ENCODE measurements at places on chromosomes 7 and 10.

DNA sequence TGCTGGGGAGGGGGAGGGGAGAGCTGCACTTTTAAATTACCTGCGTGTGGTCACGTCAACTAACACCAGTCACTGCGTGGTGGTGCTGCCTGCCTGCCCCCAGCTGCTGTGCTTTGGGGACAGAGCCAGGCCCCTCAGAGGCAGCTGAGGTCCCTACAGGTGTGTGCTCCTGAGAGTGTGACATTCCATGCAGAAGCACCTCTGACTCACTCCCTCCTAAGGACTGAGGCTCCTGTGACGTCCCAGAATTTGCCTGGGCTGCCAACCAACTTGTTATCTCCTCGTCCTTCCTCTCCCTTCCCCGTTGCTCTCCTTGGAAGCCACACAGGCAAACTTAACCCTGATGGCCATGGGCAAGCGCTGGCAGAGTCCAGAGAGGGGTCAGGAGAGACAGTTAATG is 563.0 kb downstream of the PARD3 start:
- no peak for DNase-seq

DNA sequence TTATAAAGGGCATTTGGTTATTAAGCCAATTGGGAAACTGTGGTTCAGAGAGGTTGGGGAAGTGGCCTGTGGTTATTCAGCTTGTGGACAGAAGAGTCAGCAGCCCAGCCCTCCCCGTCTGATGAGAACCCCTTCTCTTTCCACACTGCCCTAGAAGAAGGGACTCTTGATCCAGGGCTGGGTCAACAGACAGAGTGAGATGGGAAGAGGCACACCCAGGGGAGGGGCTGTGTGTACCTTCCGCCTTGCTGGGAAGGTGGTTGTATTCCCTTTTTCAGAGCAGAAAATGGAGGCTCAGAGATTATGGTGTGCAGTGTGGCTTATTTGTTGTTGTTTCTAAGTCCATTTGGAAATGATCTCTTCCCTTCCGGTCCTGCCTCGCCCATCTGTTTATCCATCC is 103.4 kb downstream of the GRK5 start:
- no peak for DNase-seq

DNA sequence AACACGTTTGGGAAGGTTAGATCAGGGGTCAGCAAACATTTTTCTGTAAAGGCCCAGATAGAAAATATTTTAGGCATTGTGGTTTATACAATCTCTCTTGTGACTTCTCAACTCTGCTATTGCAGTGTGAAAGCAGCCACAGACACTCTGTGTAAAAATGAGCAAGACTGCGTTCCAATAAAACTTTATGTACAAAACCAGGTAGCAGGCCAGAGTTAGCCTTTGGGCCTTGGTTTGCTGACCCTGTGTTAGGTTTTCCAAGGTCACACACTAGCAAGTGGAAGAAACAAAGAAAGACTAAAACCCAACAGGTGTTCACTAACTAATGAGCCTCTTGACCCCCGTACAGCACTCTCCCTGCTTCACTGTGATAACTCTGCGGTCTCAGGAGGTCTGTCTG is 14.9 kb upstream of the PAXIP1 start:
- DNase-seq, result no peak

- DNase-seq, result no peak
Measured at GRCh38 chr7:81883801-81884393, 114.0 kb upstream of the HGF start.

GRCh38 chr7:51268859-51269258 is 47.8 kb downstream of the COBL start:
- no peak for DNase-seq

DNA sequence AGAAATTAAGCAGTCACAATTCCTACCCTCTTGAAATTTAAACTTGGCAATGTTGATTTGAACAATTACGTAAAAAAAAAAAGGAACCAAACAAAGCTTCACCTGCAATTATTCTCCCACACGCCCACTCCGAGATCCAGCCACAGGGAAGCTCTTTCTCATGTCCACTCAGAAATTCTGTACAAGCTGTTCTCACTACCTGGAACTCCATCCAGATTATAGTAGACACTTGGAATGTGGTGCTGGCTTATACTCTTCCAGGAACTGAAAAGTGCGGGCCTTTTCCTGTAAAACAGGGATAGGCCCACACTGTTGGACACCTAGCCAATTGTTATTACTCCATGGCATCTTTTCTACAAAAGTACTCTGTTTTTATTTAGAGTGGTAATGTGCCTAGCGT is 20.3 kb upstream of the TOMM7 start:
- DNase-seq, result no peak

DNA sequence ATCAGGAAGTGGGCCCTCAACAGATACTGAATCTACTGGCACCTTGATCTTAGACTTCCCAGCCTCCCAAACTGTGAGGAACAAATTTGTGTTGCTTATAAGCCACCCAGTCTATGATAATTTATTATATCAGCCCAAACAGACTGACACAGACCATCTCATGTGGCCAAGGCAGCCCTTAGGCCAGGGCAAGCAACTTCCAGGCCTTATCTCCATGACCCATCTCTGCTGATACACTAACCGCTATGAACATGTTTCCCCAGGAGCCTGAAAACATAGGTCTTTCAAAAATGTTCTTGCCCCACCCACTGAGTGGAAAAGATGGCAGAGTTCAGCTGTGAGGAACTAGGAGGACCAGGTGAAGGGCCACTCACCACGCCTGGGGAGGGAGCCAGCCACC is 3.2 kb upstream of the BLOC1S2 start:
- DNase-seq, result no peak

GRCh38 chr7:155360495-155361345 is 63.0 kb downstream of the INSIG1 start:
- no peak for DNase-seq

GRCh38 chr7:82507365-82507975 is 63.9 kb upstream of the CACNA2D1 start:
- DNase-seq, result no peak

DNA sequence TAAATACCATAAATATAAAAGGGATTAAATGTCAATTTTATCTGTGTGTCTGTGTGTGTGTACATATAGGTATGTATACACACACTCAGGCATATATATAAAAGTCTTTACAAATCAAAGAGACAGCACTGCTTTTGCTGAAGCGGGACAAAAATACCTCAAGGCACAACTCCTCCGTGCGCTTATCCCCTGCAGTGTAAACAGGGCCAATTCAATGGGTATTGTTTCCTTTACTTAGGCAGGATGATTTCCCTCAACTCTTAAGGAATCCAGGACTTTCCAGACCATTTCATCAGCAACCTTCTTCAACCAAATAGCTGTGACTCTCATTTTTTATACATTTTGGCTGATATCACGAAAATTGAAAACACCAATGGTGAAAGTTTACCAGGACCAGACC is 227.7 kb downstream of the CRPPA start:
- DNase-seq, result no peak

DNA sequence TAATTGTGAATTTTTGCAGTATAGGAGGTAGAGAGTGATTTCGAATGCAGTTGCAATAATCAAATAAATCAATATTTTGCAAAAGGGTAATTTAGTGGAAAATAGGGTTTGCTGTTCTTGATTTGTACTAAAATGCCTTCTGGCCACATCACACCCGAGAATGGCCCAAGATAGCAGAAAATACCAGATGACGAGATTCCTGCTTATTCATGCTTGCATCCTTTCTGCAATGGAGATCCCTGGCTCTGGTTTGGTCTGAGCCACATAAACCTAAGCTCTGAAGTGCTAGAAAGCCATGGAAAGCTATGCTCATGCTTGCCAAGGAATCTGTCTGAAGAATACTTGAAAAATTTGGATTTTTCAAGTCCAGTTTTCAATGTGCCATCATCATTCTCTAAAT is 634.2 kb upstream of the COBL start:
- no peak for DNase-seq

DNA sequence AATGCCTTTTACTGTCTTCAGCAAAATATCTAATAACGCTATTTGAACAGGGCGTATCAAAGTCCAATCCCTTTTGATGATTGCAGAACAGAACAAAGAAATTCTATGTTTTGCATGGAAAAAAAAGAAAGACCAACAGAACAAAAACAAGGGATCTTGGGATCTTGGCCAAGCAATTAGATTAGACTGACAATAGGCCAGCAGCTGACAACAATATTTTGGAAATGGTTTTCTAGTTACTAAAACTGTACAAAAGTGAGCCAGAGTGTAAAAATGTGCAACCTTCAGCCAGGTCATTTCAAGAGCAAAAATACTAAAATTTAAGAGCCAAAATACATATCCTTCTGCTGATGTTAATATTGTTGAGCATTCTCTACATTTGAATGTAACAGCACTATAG is 716.5 kb upstream of the KCND2 start:
- no peak for DNase-seq

GRCh38 chr7:5591278-5591874 is 167.7 kb upstream of the TNRC18 start:
- no peak for DNase-seq

DNA sequence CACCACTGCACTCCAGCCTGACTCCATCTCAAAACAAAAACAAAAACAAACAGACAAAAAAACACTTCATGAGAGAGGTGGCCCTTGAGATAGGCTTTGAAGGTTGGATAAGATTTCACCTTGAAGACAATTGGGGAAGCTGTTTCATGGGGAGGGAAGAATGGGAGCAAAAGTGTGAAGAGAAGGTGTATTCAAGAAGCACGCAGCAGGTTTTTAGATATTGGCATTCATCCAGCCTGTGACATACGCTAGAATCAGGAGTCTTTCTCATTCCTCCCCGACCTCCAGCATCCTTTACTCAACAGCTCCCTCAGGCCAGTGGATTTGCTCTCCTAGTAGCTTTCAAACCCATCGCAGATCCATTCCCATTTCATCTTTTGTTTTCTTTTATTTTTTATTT is 116.3 kb upstream of the FAM171A1 start:
- no peak for DNase-seq

DNA sequence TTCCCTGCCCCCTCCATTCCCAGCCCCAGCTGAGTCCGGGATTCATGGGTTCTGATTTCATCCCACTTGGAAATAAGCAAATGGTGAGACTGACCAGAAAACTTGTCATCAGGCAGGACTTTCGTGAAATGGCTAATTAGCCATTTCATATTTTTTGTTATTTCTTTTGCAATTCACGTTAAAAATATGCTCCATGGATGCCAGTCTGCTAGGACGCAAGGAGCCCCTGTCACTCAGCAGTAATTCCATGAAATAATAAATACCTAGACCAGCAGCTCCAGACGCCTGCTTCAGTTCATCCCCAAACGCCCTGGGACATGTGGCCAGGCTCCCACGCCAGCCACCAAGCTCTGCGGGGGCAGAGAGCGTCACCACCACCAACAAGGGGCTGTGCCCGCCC is 111.0 kb downstream of the TRIL start:
- DNase-seq, result no peak

- no peak for DNase-seq
Measured at GRCh38 chr10:128540128-128540762, 414.0 kb upstream of the MKI67 start.

DNA sequence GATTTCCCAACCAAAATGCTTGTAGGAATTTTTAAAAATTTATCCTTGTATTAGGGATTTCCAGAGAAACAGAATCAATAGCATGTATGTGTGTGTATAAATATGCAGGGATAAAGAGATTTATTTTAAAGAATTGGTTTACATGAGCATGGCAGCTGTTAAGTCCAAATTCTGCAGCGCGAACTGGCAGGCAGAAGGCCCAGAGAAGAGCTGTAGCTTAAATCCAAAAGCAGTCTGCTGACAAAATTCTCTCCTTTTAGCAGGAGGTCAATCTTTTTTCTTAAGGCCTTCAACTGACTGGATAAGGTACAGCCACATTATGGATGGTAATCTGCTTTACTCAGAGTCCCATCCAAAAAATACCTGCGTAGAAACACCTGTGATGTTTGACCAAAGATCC is 42.0 kb downstream of the PRR15 start:
- no peak for DNase-seq

GRCh38 chr10:31030260-31030659 is 1.4 kb downstream of the ZNF438 start:
- DNase-seq, result no peak

- no peak for DNase-seq
Measured at GRCh38 chr7:34851431-34851830, 185.9 kb downstream of the DPY19L1 start.

DNA sequence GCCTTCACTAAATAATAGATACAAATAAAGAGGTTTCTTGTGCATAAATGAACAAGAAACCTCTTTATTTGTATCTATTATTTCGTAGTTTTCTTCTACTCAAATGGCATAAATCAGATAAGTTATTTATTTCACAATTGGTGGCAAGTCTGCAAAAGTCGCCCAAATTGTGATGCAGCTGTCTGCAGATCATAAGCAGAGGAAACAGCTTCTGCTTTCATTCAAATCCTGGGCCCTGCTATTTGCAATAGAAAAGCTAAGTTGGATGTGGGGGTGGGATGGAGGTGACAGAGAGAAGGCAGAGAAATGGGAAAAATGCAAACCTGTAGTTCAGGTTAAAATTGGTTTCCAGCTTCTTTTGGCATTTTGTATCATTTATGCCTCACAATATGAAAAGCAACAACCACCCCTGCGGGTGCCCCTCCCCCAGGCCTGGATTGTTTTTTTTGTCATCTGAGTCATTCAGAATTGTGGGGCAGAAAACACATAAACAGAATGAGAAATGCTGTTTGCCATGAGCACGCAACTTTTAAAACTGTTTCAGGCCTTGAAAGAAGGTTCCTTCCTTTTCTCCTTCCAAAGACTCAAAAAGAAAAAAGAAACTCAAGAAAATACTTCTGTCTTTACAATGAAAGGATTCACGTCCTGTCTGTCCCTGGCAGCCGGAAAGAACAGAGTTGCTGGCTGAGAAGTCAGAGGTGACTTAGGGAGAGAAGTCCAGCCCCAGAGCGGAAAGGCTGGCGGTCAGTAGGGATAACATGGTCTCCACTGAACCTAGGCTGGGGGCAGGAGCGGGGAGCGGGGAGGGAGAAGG is 132.9 kb downstream of the BAMBI start:
- no peak for DNase-seq

GRCh38 chr10:95168694-95169093 is 25.3 kb upstream of the ACSM6 start:
- no peak for DNase-seq

- no peak for DNase-seq
Measured at GRCh38 chr10:69662173-69662877, 32.3 kb downstream of the FAM241B start.

DNA sequence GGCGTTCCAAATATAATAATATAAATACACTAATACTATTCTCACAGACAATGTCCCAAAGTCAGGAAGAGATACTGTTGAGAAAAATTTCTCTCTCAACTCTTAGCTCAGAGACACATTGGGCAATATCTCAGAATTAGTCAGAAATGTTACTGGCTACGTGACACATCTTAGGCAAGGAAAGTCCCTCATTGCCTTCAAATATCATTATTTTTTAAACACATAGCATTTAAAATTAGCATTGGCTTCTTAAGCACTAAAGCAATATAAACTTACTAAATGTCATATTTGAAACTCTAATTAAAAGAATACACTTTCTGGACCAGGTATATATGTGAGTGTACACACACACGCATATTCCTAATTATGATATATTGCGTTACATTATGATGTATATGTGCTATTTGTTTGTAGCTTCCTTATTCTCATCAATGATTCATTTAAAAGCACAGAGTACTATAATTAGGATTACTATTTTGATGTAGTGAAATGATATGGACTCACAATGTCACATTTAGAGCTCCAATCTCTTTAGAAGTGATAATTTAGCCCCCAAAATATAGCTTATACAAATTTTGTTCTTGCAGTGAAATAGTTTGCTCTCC is 255.8 kb downstream of the TWIST1 start:
- DNase-seq, result peak; percentile 7

GRCh38 chr7:105277341-105277740 is 111.4 kb downstream of the SRPK2 start:
- DNase-seq, result no peak

GRCh38 chr10:110388687-110389052 is 84.0 kb upstream of the SMNDC1 start:
- DNase-seq, result no peak

Measured in GM13976 (cell line).